ENCODE measurements at places on chromosomes 1 and 21.

DNA sequence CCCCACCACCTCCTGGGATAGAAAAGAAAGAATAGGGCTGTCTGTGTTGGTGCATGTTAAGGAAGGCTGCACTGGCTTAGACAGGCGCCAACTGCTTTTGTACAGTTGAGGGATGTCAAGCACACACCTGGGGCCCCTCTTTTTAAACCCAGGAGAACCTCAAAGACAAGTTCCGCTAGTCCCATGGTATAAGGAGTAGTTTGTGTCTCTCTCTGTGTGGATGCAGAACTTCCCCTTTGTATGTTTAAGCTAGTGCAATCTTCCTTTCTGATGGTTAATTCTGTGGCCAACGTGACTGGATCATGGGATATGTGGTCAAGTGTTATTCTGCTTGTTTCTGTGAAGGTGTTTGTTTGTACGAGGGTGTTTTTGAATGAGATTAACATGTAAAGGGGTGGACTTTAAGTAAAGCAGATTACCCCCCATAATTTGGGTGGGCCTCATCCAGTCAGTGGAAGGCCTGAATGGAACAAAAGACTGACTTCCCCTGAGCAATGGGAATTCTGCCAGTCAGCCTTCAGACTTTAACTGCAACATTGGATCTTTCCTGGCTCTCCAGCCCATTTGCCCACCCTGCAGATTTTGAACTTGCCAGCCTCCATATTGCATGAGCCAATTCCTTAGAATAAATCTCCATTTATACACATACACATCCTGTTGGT is 9.5 kb upstream of the DUSP10 start:
- DNase-seq, result no peak

- DNase-seq, result no peak
Observed at GRCh38 chr1:35935442-35936388, 4.8 kb downstream of the AGO3 start.

GRCh38 chr1:50246869-50247268 is 138.1 kb downstream of the ELAVL4 start:
- no peak for DNase-seq

DNA sequence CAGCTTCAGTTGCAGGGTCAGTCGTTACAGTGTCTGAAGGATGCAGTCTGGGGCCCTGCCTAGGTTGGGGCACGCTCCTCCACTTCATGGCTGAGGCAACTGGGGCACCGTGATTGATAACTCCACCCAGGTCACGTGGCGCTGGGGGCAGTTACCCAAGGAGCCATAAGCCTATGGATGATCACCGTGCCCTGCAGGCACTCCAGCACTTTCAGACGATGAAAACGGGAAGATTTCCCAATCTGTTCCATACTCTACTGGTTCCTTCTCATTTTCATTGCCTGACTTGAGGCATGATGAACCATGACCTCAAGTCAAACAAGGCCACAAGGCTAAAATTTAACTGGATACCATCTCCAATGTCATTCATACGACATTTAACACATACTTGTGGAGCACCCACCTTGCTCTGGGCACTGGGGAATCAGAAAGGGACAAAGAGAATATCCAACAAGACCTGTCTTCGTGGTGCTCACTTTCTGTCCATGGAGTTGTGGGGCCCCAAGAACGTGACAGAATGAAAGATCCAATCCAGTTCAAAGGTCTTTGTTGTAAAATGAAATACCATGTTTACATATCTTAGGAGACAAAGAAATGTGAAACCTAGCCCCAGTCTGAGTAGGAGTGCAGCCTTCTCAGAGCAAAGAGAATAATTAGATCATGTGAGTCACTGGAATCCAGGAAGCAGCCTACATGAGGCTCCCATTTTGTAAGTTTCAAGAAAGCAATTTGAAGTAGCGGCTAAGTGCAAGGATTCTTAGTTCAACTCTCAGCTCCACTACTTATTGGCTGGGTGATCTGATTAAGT is 39.4 kb upstream of the SPOCD1 start:
- peak; percentile 20 for DNase-seq

DNA sequence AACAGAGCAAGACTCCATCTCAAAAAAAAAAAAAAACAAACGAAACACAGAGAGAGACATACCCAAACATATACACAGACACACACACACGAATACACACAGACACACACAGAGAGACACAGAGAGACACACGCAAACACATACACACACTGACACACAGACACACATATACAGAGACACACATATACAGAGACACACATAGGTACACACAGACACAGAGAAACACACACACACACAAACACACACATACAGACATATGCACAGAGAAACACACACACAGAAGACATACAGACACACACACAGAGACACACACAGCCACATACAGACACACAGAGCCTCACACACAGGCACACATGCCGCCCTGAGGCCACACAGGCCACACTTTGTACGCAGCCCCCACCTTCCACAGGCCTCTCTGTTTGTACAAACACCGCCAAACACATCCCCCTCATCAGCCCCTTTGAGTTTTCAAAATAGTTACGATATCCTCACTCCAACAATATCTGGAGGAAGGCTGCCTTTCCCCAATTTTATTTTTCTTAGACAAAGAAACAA is 57.5 kb upstream of the ABCG1 start:
- no peak for DNase-seq

DNA sequence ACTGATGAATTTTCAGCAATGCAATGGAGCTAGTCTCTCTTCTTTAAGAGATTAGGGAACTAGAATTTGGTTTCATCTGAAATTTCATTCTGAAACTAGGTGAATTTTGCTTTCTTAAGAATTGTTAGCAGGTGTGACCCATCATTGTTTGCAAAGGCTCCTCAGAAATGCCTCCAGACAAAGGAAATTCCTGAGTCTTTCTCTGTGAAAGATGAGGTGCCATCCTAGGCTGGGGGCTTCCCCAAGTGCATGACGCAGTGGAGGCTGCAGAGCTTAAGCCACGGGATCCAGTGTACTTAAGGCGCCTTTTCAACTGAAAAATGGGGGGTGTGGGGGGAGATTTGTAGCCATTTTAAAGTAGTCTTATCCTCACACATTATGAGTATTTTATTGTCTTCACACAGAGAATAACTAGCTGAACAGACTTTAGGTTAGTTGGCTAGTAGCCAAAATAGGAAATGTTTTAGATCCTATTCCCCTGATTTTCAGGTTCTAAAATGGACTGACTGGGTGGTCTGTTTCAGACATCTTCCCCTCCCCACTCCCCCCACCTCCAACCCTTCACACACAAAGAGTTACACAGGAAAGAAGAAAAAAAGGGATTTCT is 202.0 kb downstream of the NFIA start:
- no peak for DNase-seq

Data from RCC 7860 (cell line).